CD4-positive, alpha-beta T cell treated with Interleukin-21 for 1 hour (primary cell): ENCODE measurements at places on chromosomes 4 and X.

- no peak for DNase-seq
Observed at GRCh38 chrX:46710927-46711623, 47.8 kb downstream of the SLC9A7 start.

DNA sequence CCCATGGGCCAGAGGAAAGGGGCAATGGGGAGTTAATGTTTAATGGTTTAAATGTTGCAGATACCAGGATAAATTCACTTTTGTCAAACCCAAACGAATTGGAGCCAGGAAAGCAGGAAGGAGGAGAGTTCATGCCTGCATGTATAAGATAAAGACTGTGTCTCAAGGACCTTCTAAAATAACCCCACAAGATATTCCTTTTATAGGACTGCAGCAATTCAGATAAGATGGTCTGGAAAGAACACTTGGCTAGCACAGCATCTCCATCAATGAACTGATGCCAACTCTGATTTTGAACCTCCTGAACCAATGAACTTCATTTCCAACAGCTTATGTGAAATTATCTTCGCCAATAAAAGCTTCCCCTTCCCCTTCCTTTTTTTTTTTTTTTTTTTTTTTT, 31.3 kb upstream of the LONRF3 start:
- no peak for DNase-seq

- DNase-seq = no peak
Observed at GRCh38 chrX:88072339-88073030, 554.9 kb downstream of the KLHL4 start.

- no peak for DNase-seq
Observed at GRCh38 chr4:178196751-178197374, 754.6 kb upstream of the AGA start.

DNA sequence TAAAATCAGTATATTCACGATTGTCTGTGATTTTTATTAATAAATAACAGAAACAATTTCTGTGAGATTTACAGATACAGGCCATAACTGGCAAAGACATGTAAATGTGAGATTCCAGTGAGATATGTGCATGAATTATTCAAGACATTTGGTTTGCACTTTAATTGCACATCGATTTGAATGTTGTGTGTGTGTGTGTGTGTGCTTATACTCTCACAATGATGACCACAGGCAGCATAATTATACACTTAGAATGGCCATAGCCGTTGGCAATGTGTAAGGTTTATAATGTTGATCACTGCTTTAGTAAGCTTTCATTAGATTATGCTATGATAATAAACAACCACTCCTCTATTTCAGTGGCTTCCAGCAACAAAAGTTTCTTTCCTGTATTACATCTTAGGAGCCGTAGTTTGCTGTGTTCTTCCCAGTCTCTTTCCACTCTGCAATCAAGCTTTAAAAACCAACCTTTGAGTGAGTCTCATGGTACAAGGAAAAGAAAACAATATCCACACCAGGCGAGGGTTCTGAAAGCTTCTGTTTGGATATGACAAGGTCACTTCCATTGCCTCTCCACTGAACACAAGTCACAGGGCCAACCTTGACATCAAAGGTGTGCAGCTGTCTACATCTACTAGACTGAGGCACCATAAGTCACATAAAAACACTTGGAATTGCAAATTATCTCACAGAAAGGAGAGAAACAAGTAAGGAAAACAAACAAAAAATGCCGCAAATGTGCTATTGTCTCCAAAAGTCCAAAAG, 897.7 kb downstream of the RAB28 start:
- DNase-seq = no peak

- DNase-seq = no peak
Observed at GRCh38 chr4:4474476-4474875, 67.4 kb downstream of the STX18 start.

DNA sequence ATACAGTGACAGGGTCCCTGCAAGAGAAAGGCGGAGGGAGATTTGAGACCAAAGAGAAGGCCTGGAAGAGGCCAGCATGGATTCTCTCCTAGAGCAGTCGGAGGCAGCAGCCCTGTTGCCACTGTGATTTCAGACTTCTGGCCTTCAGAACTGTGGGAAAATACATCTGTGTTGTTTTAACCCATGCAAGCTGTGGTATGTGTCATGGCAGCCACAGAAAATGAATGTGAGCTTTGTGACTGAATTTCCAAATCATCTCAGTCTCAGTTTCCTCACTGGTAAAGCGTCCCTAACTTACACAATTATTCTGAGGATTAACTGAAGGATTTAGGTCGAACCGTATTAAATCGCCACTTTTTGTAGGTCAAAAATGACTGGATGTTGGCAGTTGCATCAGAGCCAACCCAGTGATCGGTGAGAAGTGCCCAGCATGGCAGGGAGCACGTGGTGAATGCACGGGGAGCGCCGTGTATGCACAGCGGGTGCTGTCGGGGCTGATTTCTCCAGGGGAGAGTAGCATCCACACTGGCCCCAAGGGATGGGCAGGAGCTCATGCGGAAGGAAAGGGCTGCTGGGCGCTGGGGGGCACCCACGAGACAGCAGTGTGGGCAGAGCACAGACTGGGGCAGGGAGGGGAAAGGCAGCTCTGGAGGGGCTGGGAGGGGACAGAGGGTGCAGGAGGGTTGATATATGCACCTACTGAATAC, 23.8 kb upstream of the NSG1 start:
- no peak for DNase-seq

- DNase-seq = no peak
Observed at GRCh38 chr4:109278594-109279031, 23.8 kb downstream of the COL25A1 start.

- no peak for DNase-seq
Observed at GRCh38 chrX:40318076-40318475, 220.3 kb upstream of the BCOR start.

DNA sequence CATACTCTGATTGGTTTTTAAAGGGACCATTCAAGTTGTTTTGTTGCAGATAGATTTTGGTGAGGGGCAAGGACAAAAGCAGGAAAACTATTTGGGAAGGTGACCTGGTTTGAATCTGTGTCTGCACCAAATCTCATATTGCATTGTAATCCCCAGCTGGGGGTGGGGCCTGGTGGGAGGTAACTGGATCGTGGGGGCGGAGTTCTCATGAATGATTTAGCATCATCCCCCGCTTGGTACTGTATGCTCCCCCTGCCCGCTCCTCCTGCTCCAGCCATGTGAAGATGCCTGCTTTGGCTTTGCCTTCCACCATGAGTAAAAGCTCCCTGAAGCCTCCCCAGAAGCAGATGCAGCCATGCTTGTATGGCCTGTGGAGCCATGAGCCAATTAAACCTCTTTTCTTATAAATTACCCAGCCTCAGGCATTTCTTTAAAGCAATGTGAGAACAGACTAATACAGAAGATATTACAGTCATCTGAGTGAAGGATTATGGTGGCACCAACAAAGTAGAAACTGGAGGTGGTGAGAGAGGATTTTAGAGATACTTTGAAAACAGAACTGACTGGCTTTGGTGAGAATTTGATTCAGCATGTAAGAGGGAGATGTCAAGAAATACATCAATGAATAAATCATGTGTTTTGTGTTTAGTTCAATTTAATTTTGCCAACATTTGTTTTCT, 14.4 kb downstream of the IL21 start:
- DNase-seq = no peak

- DNase-seq = no peak
Observed at GRCh38 chr4:112156112-112156511, 10.9 kb downstream of the FAM241A start.

DNA sequence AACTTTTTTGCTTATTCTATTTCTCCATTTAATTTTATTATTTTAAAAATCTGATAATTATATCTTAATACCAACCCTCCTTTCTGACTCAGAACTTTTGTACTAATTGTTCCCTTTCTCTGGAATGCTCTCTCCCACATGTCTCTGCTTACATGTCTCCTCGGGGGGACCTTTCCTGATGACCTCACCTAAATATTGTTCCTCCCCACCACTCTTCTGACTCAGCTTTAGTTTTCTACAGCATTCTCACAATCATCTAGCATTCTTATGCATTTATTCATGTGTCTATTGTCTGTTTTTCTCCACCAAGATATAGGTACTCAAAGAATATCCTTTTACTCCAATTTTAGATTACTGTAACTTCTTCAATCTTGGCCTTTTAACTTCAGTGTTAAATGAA, 128.7 kb downstream of the MSL3 start:
- DNase-seq = no peak

DNA sequence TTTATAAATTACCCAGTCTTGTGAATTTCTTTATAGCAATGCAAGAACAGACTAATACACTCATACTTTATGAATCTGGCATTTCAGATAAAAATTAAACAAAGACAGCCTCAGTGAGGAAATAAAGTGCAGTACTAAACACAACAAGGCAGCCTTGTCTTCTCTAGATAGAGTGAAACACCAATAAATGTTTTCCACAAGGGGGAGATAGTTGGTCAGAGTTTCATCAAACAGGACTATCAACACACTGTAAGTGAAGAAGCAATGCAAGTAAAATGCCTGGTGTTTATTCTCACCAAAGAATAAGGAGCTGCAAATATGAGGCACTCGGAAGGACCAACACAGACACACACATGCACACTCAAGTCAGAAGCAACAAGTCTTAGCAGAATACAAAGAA, 62.8 kb downstream of the FAM9B start:
- peak; percentile 54 for DNase-seq

DNA sequence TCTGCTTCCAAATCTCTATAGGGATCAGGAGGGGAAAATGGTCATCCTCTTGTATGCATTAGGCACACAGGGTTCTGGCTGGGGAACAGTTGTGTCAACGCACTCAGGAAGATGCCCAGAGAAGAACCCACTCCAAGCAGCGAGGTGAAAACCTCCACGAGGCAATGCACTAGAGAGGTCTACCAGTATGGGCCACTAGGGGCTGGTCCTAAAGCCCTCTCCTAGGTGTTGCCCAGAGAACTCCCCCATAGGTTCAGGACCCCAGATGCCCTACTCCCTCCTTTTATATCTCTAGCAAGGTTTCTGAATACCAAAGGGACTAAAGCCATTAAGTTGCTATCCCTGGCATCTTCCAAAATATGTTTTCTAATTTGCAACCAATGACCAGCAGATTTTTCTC, 142.7 kb upstream of the NLGN4X start:
- DNase-seq = no peak

GRCh38 chrX:128619490-128619889, 567.3 kb upstream of the ACTRT1 start:
- DNase-seq = no peak

DNA sequence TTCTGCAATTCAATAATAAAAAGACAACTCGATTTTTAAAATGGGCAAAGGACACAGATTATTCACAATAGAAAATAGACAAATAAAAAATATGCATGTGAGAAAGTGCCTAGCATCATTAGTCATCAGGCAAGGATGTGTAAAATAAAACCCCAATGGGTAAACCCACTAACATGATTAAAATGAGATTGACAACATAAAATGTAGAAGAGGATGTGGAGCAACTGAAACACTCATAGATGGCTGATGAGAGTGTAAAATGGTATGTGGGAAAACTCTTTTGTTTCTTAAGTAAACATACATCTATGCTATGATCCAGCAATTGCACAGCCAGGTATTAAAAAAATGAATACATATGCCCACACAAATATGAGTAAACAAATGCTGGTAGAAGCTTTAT, 177.6 kb downstream of the IQCM start:
- no peak for DNase-seq

- DNase-seq = peak; percentile 59
Observed at GRCh38 chrX:120380699-120381098, 18.8 kb downstream of the ATP1B4 start.

DNA sequence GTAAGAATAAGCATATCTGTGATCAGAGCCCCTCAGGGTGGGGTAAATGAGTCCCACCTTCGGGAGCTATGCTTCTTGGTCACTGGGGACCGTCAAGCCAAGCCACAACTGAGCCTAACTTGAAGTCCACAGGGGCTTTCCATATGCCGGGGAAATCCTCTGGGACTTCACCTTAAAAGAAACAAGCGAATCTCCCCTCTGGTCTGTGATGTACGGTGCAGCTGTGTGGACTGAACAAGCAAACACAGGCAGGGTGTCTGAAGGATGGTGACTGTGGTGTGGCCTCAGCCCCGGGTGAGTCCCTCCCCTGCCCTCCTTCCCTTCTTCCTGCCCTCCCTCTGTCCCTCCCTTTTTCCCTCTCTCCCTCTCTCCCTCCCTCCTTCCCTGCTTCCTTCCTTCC, 29.7 kb upstream of the PPP2R2C start:
- no peak for DNase-seq

GRCh38 chr4:6335040-6335590, 65.5 kb downstream of the WFS1 start:
- DNase-seq = no peak

DNA sequence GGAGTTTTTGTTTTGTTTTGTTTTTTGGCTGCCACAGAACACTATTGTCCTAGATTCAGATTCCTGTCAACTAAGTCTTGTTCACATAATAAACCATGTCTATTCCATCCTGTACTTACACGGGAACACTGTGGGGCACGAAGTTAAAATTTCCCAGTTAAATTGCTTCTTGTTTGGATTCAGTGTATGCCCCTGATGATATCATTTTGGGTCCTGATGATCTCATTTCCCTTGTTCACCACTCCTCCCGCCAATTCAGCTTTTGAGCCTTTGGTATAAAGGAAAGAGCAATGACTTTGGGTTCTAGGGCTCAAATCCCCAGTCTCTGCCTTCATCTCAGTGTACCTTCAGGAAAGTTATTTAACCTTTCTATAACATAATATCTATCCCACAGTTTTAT, 333.5 kb downstream of the FBXW7 start:
- DNase-seq = no peak

- no peak for DNase-seq
Observed at GRCh38 chrX:114344756-114345349, 239.0 kb upstream of the HTR2C start.

GRCh38 chr4:15674926-15675325, 6.7 kb upstream of the FAM200B start:
- no peak for DNase-seq

DNA sequence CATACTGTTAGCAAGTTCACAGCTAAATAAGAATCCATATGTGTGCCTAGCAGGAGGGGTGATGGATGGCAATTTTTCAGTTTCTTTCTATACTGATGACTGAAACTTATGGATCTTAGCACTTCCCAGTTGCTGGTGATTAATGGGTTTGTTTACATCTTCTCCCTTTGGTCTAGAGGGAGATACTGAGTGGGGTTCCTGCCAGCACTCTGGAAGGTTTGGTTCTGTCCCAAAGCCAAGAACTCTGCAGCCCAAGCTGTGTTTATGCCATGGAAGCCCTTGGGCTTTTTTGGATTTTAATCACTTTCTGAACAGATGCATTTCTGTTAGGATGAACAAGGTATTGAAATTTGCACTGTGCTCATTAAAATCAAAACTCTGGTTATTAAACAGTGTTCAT, 43.5 kb downstream of the DDIT4L start:
- DNase-seq = no peak

GRCh38 chr4:101355767-101356702, 8.7 kb upstream of the PPP3CA start:
- DNase-seq = no peak

DNA sequence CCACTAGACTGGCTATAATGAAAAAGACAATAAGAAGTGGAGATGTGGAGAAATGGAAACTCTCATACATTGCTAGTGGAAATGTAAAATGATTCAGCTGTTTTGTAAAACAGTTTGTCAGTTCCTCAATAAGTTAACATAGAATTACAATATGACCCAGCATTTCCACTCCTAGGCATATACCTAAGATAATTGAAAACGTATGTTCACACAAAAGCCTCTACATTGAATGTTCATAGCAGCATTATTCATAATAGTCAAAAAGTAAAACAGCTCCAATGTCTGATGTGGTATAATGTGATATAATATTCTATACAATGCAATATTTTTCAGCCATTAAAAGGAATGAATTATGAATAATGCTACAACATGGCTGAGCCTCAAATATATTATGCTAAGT, 10.2 kb downstream of the EDA start:
- DNase-seq = no peak

GRCh38 chrX:2676794-2677675, 14.1 kb upstream of the CD99 start:
- DNase-seq = no peak
